RPMI7951 (cell line): ENCODE measurements at places on chromosomes 12 and 14. TPM values are rescaled to one million over a fixed set of nuclear protein-coding genes. Genes with fewer than 3 reads are reported as not detected.

- DNase-seq = no peak
Observed at GRCh38 chr14:21026274-21026987, 1.6 kb upstream of the NDRG2 start.

Gene CCDC177
- not detected in 2 replicates for total RNA-seq

GRCh38 chr14:53953002-53953827, 3.4 kb downstream of the BMP4 start:
- peak; percentile 87 for DNase-seq

Gene RAD51AP1
- total RNA-seq = 55.1 and 64.6 TPM in 2 replicates

DNA sequence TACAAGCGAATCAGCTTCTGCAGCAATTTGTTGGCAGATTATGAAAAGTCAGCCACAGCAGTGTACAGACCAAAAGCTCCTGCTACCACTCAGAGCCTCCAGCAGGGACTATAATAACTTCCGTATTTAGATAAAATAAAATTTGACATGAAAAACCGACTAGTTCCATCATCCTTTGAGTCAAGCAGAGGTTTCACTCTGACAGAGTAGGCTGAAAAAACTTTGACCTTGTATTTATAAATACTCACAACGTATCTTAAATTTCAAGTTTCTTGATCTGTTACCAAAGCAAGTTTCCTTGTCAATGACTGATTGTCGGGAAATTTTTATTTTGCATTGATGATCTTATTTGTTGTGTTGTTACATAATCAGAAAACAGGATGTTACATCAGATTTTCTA, 283.4 kb downstream of the DAD1 start:
- no peak for DNase-seq
